GM23338 (cell line): ENCODE measurements at places on chromosomes 11 and 22. TPM values are rescaled to one million over a fixed set of nuclear protein-coding genes. Genes with fewer than 3 reads are reported as not detected.

MRGPRD gene
- total RNA-seq, result not detected in 2 replicates

GRCh38 chr22:47219789-47220188 is 457.3 kb downstream of the TBC1D22A start:
- no peak for DNase-seq
- H3K27ac ChIP-seq, result no peak overlapping the region
- H3K27me3 ChIP-seq, result no peaks in the 10 kb centered on the region
- no peaks in the 10 kb centered on the region for H3K4me1 ChIP-seq

ARL2 gene
- 170 and 193 TPM in 2 replicates for total RNA-seq

DNA sequence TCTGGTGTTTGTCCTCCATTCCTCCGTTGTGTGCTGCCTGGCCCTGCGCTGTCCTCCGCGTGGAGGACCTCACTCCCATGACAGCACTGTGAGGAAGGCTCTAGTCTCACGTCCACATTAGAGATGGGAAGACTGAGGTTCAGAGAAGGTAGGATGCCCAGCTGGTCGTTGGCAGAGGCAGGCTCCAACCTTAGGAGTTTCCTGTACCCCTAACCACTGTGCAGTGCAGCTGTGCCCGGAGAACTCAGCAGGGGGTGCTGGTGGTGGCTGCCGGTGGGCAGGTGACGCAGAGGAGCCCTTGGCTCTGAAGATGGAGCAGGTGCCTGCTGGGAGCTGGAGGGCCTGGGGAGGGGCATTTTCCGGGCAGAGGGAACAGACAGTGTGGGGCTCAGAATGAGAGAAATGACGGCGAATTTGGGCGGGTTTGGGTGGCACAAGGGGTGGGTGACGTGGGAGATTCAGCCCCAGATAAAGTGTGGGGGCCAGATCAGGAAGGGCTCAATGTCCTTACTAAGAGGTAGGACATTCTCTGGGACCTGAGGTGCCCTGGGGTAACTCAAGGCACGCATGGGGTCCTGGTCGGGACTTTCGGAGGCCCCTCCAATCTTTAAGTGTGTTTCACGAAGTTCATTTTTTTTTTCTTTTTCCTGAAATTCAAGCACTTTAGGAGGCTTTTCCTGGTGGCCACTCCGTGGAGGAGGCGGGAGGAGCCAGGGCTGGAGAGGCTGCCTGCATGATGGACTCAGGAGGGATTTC is 535.0 kb downstream of the TBC1D22A start:
- H3K36me3 ChIP-seq, result no peaks in the 10 kb centered on the region
- no peaks in the 10 kb centered on the region for H3K27me3 ChIP-seq
- no peaks in the 10 kb centered on the region for H3K4me1 ChIP-seq
- H3K4me3 ChIP-seq, result no peak overlapping the region

GRCh38 chr11:29018631-29019030 is 910.4 kb downstream of the METTL15 start:
- H3K4me3 ChIP-seq, result no peak overlapping the region
- DNase-seq, result no peak
- H3K4me1 ChIP-seq, result peaks cover 4% of the 10 kb centered on the region; the same call in 1 of the 2 replicates
- no peaks in the 10 kb centered on the region for H3K36me3 ChIP-seq
- H3K27ac ChIP-seq, result no peak overlapping the region

PRAME gene
- total RNA-seq, result not detected in 2 replicates

- H3K36me3 ChIP-seq, result no peaks in the 10 kb centered on the region
- no peak for DNase-seq
- no peaks in the 10 kb centered on the region for H3K27me3 ChIP-seq
- H3K4me3 ChIP-seq, result peak overlapping the region; percentile 92
These were observed 2.6 kb downstream of the ZNRF3 start for GRCh38 chr22:28885939-28886338.

RPS6KA4 gene
- total RNA-seq, result 18.6 and 19.9 TPM in 2 replicates

DNA sequence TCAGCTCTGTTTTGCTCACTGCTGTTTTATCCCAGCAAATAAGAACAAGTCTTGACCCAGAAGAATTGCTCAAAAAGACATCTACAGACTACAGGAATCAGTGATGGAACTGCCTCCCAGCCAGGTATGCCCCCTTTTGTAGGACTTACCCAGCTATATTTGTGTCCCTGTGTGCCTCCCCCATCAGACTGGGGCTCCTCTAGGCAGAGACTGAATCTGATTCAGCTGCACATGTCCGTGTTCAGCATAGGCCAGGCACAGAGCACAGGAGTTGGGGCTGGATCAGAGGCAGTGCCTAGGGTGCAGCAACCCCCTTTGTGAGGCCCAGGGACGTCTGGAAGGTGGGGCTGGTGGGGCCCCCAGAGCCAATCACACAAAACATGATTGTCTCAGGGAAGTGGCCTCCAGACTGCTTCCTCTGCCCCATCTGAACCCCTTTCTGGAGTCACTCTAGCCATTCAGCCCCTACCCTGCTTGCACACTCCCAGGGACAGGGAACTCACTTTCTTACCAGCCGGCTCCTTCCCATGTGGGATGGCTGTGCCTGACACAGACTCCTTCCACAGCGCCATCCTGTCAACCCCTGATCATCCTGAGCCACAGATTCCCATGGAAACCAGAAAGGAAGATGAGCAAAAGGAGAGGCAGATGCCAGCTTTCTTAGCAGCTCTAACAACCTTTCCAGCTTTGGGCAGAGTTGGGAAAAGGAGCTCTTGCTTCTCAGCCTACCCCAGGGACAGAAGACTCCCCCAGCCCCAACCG is 24.8 kb downstream of the PDE2A start:
- H3K4me1 ChIP-seq, result no peaks in the 10 kb centered on the region
- no peak overlapping the region for H3K4me3 ChIP-seq
- H3K27me3 ChIP-seq, result no peaks in the 10 kb centered on the region
- no peak overlapping the region for H3K27ac ChIP-seq
- H3K36me3 ChIP-seq, result no peaks in the 10 kb centered on the region

SMC1B gene
- total RNA-seq, result not detected in 2 replicates

DNA sequence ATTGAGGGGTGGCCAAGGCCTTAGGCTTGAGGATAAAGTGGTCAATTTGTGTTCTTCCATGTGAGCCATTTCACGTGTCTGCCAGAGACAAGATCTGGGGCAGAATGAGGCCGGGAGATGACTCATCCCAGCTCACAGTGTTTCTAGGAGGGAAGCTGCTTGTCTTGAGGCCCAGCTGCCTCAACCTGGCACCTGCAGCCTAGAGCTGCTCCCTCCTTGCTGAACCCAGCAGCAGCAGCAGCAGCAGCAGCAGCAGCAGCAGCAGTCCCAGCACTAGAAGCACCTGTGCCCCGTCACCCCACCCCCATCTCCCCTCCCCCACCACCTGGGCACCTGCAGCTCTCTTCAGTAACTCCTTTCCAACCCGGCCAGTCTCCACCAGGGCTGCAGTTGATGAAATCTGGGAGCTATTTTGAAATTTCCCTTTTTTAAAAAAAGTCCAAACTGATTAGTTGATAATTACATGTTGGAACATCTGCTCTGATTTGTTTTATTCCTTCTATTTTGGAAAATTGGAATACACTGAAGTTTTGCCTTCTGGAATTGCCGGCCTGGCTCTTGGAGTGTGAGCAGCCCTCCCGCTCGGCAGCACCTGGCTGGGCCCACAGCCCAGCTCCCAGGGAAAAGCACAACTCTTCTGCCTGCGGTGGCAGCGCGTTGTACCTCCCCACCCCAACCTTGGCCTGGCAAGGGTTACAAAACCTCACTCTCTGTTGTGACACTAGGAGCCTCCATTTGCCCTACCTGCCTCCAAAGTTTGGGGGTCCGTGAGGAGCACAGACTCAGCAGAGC is 143.5 kb downstream of the NXPE2 start:
- peaks cover 19% of the 10 kb centered on the region for H3K4me1 ChIP-seq
- H3K27ac ChIP-seq, result no peak overlapping the region
- no peaks in the 10 kb centered on the region for H3K36me3 ChIP-seq
- H3K4me3 ChIP-seq, result no peak overlapping the region

DNA sequence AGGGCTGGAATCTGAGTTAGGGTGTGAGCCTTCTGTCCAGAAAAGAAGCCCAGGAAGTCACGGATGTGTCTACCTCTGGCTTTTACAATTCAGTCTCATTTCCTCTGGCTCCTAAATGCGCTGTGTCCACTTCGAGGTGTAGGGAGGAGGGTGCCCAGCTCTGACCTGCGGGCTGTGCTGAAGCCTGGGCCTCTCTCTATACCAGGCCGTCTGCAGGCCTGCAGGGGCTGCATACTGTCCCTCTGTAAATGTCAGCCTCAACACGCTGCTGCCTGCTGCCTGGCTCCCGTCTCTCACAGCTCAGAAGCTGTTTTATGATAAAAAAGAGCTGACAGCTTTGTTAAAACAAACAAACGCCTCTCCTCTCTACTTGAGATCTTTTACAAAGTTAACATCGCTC is 14.5 kb downstream of the ARVCF start:
- peaks cover 8% of the 10 kb centered on the region for H3K36me3 ChIP-seq
- H3K4me3 ChIP-seq, result no peak overlapping the region
- H3K27me3 ChIP-seq, result no peaks in the 10 kb centered on the region
- DNase-seq, result no peak
- H3K4me1 ChIP-seq, result peaks cover 17% of the 10 kb centered on the region
- no peak overlapping the region for H3K27ac ChIP-seq
